ENCODE measurements at places on chromosomes 3 and 15. TPM values are rescaled to one million over a fixed set of nuclear protein-coding genes. Genes with fewer than 3 reads are reported as not detected.

The SERPINI2 gene
- total RNA-seq = not detected

The PLSCR2 gene
- total RNA-seq = not detected

The CAMK1 gene
- 113 TPM for total RNA-seq

The TEX55 gene
- total RNA-seq = not detected

The FBXO40 gene
- total RNA-seq = not detected

GRCh38 chr3:39038165-39038564, 13.6 kb downstream of the SCN11A start:
- no peak for DNase-seq

DNA sequence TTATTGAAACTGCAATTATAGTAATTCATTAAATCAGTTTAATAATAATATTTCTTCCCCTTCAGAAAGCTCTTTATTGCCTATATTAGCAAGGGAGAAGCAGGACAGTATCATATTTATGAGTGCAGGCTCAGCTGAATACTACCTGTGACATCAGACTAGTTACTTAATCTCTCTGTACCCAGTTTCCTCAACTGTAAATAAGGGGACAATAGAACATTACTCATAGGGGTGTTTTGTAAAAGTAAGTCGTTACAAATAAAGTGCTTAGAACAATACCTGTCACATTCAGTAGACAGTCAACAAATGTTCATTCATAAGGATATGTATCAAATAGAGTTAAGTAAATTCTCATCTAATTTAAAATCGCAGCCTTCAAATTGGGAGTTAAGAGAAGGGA, 12.1 kb upstream of the VPS39 start:
- DNase-seq = no peak

- no peak for DNase-seq
Measured at GRCh38 chr3:179794355-179794754, 141.5 kb downstream of the USP13 start.

GRCh38 chr15:52575072-52575471, 6.2 kb upstream of the ARPP19 start:
- DNase-seq = no peak

- DNase-seq = no peak
Measured at GRCh38 chr15:25716414-25717126, 146.6 kb downstream of the ATP10A start.

GRCh38 chr3:112579697-112580096, 17.9 kb downstream of the SLC35A5 start:
- no peak for DNase-seq

DNA sequence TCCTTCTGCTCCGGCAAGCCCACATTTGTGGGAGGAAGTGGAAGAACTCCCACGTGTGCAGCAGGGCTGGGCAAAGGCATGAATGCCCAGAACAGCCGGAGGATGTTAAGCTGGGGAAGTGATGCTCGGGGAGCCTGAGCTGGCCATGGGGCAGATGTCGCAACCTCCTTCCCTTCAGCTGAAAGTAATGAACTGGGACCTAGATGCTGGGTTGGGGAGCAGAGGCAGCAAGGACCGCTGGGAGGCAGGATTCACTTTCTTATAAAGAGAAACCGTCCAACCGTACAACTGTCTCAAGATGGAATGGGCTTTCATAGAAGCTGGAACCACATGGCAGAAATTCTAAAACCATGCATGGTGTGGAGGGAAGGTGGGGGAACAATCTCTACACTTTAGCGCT, 290.9 kb downstream of the OCA2 start:
- DNase-seq = no peak

DNA sequence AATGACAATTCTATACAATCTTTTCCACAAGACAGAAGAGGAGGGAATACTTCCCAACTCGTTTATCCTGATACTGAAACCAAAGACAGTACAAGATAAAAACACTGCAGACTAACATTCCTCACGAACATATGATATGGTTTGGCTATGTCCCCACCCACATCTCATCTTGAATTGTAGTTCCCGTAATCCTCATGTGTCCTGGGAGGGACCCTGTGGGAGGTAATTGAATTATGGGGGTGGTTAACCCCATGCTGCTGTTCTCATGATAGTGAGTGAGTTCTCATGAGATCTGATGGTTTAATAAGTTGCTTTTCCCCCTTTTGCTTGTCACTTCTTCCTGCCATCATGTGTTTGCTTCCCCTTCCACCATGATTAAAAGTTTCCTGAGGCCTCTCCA, 83.9 kb upstream of the PROK2 start:
- DNase-seq = no peak

GRCh38 chr3:108780235-108780634, 23.0 kb upstream of the RETNLB start:
- no peak for DNase-seq

GRCh38 chr3:52724511-52724910, 18.6 kb downstream of the SPCS1 start:
- DNase-seq = no peak

DNA sequence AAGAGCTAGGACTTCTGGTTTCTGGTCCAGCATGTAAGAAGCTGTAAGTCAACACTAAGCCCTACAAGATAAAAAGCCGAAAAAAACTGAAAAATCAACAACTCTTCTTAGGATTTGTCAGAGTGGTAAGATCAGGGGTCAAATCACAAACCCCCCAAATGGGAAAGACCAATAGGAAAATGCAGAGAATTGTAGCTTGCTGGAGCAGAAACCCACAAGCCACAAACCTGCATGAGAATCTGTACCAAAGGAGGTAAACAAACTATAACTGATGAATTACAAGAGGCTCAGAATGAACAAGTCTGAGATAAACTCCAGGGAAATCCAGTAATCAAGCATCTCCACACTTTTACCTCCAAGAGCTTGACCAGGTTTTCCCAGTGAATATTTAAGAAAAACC, 36.0 kb downstream of the RFX7 start:
- DNase-seq = no peak
